SW 1271 (cell line): ENCODE measurements at places on chromosomes 2 and 18.

GRCh38 chr2:419687-420317 is 131.9 kb upstream of the ALKAL2 start:
- DNase-seq: no peak

- DNase-seq: no peak
These were observed 14.7 kb upstream of the ATP6V1B1 start for GRCh38 chr2:70921031-70921430.

- no peak for DNase-seq
These were observed 11.1 kb upstream of the KLHL30 start for GRCh38 chr2:238127165-238128060.

GRCh38 chr18:13628211-13628610 is 98.1 kb downstream of the FAM210A start:
- DNase-seq: no peak

- DNase-seq: no peak
These were observed 6.5 kb downstream of the PRPF40A start for GRCh38 chr2:152710713-152711112.

DNA sequence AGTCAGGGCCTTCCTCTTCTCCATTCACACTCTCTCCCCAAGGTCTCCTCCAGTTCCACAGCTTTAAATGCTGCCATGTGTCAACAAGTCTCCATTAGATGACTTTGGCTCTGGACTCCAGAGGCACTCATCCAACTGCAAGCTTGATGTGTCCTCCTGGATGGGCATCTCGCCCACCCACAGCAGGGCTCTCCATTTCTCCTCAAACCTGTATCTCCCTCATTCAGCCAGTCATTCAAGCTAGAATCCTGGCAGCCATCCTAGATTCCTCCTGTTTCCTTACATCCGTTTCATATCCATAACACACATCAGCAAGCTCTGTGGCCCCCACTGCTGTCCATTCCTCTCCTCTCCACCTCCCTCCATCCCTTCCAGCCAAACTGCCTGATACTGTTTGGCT is 88.4 kb upstream of the AFF3 start:
- no peak for DNase-seq

- DNase-seq: no peak
These were observed 40.4 kb downstream of the RMP24 start for GRCh38 chr18:36012891-36013290.

DNA sequence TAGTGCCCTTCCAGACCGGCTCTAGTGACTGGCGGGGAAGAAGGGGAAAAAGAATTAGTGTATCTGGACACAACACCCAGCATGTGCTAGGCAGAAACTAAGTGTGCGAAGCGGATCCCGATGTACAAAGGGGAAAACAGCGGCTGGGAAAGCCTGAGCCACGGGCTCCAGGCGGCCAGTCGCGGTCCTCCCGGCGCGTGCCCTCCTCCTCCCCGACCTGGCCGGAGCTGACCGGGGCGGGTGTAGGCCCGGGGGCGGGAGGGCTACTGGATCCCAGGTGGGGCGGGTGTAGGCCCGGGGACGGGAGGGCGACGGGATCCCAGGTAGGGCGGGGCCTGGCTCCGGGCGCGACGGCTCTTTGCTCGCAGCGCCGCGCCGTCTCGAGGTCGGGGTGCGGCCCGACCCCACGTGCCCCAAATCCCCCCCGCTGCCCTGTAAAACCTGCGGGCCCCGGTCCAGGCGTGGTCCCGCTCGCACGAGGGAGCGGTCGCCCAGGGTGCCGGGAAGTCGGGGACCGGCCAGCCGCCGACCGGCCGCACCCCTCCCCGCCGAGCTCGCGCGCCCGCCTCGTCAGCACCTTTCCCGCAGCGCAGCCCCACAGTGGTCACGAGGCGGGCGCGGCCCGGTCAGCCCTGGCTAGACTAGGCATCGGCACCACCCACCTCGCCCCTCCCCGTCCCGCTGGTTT is 48.8 kb downstream of the C2orf42 start:
- no peak for DNase-seq

GRCh38 chr2:26860211-26860850 is 12.4 kb downstream of the DPYSL5 start:
- no peak for DNase-seq

- no peak for DNase-seq
These were observed 4.5 kb upstream of the SFTPB start for GRCh38 chr2:85672456-85672855.
